ENCODE measurements at places on chromosomes 5 and 9.

DNA sequence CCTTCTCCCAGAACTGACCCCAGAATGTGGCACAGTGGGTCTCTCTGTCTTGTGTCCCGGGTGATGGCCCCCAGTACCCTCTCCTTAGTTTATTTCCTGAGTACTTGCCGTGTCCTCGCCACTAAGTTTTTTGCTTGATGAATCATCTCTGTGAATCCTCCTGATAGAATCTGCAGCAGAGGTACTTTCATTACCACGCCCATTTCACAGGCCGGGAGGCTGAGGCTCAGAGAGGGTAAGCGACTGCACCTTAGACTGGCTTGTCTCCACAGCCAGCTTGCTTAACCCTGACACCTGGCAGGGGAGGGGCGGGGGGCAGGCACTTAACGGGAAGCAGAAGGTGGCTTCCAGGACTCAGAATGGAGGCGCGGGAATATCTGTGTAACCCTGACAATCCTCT, 7.9 kb upstream of the IER5L start:
- peak; percentile 58 for DNase-seq

GRCh38 chr5:98200726-98201541, 572.5 kb upstream of the RGMB start:
- no peak for DNase-seq

DNA sequence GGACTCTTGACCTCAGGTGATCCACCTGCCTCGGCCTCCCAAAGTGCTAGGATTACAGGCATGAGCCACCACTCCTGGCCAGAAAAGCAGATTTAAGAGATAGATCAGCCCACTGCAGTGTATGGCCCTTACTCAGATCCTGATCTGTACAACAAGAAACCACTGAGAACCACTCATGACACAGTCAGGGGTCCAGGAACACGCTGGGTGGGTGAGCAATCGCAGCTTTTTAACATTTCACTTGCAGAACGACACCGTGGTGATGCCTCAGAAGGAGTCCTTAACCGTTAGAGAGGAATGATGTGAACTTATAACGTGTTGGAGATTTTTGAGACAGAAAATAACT, 45.3 kb upstream of the NSMF start:
- no peak for DNase-seq

GRCh38 chr5:6576861-6577501, 55.9 kb downstream of the NSUN2 start:
- DNase-seq: no peak

GRCh38 chr5:177024559-177024958, 2.1 kb downstream of the ZNF346 start:
- no peak for DNase-seq

Data from T-helper 2 cell treated with Interferon-gamma antibody and Interleukin-4, amounts not matched to agents 5 μg/mL and 100 μg/mL, for 36 hours (primary cell).